ENCODE measurements at places on chromosomes 16 and 17.

GRCh38 chr17:71948703-71949422 lies 172.0 kb upstream of the SOX9 start:
- no peak for DNase-seq

DNA sequence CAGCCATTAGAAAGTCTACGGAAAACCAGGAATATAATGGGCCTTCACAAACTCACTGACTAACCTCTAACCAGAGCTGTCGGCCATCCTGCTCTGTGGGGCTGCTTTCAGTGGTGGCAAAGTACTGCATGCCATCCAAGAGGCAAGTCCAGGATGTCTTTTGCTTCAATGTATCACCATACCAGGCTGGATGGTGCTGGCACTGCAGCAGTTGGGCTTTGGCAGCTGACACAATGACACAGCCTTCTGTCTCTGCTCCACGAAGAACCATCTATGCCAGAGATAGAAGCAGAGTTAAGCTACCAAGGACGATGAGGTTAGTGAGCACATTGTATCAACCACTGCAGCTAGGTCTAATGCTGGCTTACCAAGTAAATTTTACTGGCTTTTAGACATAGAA lies 9.7 kb upstream of the RSKR start:
- DNase-seq = no peak

DNA sequence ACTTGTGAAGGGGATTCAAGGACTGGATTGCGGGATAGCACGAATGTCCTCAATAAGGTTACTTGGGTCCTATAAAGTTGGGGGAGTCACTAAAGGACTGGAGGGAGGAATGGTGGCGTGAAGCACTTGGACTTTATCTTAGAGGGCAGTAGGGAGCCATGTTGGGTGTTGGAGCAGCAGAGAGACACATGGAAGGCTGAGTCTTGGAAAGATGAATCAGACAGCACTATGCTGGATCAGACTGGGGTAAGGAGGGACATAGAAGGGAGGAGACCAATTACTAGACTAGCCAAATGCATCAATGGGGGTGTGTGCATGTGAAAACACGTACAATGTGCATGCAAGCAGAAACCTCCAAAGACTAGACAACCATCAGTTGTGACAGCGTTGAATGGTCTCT lies 26.0 kb upstream of the DLX4 start:
- no peak for DNase-seq

DNA sequence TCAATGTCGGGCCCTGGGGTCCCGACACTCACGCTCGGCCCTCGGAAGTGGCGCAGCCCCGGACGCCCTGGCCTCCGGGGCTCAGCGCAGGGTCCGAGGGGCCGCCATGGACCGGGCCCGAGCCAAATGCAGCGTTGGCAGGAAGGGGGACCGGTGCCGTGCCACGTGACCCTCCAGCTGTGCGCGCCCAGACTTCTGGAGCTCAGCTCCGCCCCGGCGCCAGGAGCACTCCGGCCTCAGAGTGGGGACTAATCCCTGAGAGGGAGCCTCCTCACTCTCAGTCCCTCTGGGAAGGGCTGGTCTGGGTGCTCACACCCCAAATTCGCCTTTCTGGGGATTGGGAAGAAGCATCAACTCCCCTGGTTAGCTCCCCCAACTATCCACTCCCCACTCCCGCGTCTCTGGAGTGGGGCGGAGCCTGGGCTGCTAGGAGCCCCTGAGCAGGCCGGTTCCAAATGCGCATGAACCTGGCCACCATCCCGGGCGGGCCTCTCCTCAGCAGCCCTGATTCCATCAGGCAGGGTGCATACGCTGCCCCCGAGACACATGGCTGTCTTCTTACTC lies at the start of gene B3GNT9:
TSS of gene B3GNT9 (minus strand) at position 166 of the 564 bp plus-strand sequence. CDS start 513 bp downstream, outside the sequence.
- peak; percentile 66 for DNase-seq

DNA sequence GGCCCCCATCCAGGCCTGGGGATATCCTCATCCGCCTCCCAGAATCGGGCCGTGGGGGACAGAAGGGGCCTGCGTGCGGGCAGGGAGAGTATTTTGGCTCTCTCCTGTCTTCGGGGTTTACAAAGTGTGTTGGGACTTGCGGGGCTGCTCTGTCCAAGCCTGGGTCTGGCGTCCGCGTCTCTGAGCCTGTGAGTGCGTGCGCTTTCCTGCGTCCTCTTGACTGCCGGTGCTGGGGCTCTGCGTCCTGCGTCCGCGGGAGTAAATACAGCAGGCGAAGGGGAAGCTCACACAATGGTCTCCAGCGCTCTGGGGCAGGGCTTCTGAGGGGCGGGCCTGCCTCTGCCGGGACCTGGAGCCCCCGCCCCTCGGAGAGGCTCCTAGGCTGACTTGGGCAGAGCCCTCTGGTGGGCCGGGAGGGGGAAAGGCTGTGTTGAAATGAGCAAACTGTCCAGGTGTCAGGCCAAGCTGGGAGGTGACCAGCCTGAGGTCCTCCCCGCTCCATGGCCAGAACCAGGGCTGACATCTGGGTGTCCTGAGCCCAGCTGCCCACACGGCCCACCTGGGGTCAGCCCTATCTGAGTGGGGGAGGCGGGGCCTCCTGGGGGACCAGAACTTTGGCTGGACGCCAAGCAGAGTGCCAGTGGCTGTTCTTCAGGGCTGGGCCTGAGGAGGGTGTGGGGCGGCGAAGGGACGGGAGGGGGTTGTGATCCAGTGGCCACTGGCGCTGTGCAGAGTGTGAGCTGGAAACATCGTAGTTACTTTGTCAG lies 233.6 kb downstream of the SEC14L1 start:
- peak; percentile 60 for DNase-seq

GRCh38 chr16:49330562-49331201 lies 42.9 kb upstream of the C16orf78 start:
- DNase-seq = no peak

- no peak for DNase-seq
Measured at GRCh38 chr16:54447576-54448440, 161.2 kb upstream of the IRX3 start.

DNA sequence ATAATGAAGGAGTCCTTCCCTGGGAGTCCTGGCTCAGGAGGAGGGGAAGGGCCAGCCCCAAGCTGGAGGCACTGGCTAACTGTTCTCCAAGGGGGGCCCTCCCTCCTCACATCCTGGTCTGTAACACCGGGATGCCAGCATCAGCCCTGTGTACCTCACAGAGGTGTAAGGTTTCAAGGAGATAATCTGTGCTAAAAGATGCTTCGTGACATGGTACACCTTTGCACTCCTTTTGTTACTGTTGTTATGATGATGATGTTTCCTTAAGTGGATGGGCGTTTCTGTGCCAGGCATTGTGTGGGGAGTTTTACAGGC lies 236.7 kb upstream of the TNRC6C start:
- no peak for DNase-seq

GRCh38 chr17:1606352-1606985 lies 22.2 kb downstream of the SLC43A2 start:
- DNase-seq = no peak

GRCh38 chr17:75147878-75148546 lies 6.3 kb downstream of the JPT1 start:
- no peak for DNase-seq

DNA sequence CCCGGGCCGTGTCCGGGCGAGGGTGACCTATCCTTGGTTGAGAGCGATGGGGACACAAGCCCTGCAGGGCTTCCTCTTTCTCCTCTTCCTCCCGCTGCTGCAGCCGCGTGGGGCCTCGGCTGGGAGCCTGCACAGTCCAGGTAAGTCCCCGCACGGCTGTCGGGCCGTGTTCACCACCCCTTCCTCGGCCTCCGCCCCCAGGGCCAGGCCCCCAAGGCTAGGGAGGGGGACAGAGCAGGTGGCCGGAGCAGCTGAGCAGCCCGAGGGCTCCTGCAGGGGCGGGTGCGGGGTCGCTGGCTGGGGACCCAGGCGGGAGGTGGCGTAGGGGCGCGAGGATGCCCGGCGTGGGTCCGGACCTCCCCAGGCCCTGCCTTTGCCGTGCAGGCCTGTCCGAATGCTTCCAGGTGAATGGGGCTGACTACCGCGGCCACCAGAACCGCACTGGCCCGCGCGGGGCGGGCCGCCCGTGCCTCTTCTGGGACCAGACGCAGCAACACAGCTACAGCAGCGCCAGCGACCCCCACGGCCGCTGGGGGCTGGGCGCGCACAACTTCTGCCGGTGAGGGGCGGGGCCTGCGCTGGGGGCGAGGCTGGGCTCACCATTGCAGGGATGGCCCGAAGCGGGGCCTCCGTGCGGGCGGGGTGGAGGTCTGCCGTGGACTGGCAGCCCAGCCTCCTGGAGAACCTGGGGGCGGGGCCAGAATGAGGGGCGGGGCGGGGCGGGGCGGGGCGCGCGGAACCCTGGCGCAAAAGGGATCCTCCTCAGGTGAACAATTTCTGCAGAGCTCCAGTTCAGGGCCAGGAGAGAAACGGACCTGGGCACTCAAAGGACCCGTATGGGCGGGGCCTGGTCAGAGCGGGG lies 631 bp downstream of the KREMEN2 start:
- DNase-seq = peak; percentile 91

- no peak for DNase-seq
Measured at GRCh38 chr17:66372182-66372581, 69.8 kb downstream of the PRKCA start.

DNA sequence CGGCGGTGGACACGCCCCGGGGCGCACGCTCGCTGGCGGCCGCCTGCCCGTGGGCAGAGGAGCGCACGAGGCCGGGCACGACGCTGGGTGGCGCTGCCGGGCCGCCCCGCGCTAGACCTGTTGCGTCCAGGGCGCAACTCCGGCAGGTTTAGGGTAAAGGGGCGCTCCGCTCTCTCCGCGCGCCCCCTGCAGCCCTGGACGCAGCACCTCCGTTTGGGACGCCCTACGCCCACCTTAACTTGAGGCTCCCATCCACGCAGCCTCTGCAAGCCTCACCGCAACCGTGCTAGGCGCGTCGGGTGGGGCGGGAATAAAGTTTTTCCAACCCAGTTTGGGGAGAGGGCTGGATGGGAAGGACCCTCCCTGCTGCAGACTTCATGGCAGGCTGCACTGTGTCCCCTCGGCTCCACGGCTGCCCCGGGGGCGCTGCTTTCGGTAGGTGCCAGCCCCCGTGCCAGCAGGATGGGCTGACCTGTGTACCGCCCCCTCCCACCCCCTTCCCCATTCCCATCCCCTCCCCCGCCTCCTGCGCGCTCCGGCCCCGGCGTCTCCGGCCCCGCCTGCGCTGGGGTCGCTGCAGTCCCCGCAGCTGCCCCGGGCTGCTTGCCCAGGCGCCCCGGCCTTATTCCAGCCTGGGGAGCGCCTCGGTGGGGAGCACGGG lies at the start of gene SYT17:
TSS of gene SYT17 (plus strand) at position 531 of the 661 bp plus-strand sequence. CDS start 407 bp downstream, outside the sequence.
- DNase-seq = peak; percentile 47

GRCh38 chr17:13643180-13643579 lies 41.5 kb upstream of the HS3ST3A1 start:
- no peak for DNase-seq

GRCh38 chr16:23434380-23434779 lies 18.6 kb downstream of the COG7 start:
- DNase-seq = peak; percentile 37

GRCh38 chr17:50165867-50166517 lies at the start of gene SGCA:
Gene SGCA, plus strand, starts transcription at chr17:50166005. Its CDS starts 36 bp downstream, at chr17:50166041.
- DNase-seq = no peak

DNA sequence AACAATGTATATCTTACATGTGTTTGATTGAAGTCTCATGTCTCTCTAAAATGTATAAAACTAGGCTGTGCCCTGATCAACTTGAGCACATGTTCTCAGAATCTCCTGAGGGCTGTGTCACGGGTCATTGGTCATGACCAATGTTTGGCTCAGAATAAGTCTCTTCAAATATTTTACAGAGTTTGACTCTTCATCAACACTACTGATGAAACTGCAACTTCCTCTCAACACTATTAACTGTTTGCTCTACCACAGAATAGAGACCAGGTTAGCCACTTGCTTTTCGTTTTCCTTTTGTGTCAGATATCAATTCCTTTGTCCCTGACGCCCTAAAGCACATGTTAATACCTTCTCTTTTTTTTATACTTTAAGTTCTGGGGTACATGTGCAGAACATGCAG lies 358.1 kb downstream of the CDH8 start:
- no peak for DNase-seq

DNA sequence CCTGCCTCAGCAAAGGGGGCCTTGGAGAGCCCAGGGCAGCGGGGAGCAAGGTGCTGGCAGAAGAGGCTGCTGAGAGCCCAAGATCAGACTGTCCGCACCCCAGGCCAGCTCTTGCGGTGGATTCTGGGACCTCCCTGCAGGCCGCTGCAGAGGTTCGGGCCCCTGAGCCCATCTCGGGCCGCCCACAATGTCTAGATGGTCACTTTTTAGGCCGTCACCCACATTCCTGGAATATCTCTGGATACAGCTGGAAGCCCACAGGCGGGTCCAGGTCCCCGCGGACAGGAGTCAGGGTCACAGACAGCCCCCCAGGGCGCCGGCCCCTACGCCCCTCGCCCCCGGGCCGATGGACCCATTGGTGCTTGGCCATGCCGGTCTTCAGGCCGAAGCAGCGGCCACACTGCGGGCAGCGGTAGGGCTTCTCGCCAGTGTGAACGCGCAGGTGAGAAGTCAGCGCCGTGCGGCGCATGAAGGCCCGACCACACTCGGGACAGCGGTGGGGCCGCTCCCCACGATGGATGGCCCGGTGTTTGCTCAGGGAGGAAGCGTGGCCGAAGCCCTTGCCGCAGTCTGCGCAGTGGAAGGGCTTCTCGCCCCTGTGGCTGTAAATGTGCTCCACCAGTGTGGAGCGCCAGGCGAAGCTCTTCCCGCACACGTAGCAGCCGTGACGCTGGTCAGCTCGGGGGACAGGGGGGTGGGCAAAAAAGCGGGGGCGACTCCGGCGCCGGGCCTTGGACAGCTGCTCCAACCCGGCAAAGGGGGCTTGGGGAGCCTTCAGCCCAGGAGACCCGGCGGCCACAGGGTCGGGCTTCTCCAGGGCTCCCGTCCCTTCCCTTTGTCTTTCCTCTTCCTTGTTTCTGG lies 2.1 kb downstream of the ZNF747 start:
- no peak for DNase-seq

DNA sequence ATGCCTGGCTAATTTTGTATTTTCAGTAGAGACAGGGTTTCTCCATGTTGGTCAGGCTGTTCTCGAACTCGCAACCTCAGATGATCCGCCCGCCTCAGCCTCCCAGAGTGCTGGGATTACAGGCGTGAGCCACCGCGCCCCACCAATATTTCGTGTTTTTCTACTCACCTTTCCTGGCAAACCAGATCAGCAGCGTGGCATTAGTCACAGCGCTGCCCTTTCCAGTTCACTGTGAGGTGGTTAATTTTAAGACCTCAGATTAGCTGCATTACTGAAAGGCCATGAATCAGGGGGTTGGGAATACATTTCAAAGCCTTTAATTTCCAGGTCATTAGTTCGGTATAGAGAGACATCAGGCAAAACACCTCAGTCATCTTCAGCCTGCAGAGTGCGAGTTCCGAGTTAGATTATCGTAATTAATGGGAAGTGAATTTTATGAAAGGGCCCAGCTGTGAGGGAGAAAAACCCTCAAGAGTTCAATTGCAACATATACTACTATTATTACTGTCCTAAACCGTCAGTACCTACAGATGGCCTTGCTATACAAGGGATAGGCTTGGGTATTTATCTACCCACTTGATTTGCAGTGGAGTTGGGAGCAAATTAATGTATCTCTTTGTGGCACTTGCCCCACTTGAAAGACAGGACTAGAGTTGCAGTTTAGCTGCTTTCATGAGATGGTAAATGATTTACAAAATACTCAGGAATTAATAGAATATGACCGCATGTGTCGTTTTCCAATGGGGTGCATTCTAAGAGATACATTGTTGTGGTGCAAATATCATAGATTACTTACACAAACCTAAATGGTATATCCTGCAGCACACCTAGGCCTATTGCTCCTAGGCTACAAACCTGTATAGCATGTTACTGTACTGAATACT lies 2.1 kb upstream of the USP32 start:
- no peak for DNase-seq

- peak; percentile 64 for DNase-seq
Measured at GRCh38 chr17:38869526-38870258, at the start of gene LASP1. Gene LASP1, plus strand, starts transcription at chr17:38870058. Its CDS starts 132 bp downstream, at chr17:38870190.

Data from NCI-H526 (cell line).